ENCODE measurements at places on chromosomes 6 and 20.

DNA sequence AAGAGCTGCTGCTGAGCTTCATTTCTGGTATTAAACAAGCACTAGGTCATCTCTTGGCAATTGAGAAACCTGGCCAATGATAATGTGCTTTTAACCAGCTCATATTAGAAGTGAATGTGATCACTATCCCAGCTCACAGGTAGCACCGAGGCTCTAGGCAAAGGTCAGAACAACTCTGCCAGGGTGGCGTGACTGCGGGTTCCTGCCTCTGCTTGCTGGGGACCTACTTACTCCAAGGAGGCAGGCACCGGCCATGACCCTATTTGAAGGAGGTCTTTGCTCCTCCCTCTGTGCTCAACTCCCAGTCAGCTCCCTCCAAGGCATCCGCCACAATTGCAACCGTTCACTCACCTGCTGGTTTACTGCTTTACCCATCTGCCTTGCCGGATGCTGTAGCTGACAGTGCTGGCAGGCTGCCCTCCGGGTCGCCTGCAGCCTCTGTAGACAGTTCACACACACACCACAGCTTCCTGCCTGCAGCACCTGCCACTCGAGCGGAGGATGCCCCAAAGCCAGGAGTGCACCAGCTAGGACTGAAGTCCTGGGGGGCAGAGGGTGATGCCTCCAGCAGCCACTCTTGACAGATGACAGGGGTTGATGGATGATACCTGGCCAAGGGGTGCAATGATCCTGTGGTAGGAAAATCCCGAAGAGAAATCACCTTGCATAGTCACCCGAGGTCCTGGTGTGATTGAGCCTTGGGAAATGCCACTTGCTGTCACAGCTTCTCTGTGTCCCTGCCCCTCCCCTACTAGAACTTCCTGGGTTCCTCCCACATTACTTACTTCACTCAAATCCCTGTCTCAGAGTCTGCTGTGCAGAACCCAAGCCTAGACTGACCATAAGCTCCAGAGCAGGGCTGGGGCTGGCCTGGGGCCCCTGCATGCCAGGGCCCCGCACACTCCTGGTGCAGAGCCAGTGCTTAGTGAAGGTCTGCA lies 8.8 kb upstream of the VSX1 start:
- peak; percentile 87 for DNase-seq

- DNase-seq, result no peak
These were observed 184.5 kb upstream of the AGPAT4 start for GRCh38 chr6:161458201-161458951.

DNA sequence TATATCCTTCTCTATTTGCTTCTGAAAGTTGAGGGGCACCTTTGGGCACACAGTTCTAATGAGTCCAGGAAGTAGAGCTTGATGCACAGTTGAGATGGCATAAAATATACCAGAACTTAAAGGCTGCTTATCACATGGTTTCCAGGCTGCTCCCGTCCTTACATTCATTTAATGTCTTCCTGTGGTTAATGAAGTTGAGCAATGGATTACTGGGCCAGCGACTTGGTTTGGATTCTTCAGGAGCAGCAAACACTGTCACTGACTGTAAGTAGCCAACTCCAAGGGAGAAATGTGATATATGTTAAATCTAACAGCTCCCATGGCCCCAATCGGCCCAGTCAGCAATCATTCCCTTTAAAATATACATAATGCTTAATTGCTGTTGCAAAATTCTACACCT lies 9.0 kb upstream of the TSHZ2 start:
- no peak for DNase-seq

GRCh38 chr6:6331946-6332601 lies 11.6 kb upstream of the F13A1 start:
- no peak for DNase-seq

DNA sequence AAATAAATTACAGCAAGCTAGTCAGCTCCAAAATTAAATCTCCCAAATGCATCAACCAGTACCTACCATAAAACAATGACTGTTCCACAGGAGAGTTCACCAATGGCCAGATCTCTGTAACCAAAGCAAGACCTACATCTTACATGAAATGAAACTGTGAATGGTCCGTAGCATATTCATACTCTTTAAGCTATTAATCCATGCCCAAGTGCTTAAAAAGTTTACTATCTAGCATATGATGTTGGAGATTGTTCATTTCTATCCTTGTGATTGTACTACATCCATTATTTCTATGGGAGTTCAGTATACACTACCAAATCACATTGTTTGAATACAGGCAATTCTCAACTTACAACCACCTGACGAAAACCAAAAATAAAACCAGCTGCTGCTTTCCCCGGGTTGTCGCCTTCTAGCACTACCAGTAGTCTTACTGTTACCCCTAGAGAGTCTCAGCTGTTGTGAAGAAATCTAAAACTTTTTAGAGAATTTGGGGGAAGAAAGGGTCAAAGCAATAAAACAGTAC lies 38.0 kb downstream of the HIVEP2 start:
- DNase-seq, result peak; percentile 43

DNA sequence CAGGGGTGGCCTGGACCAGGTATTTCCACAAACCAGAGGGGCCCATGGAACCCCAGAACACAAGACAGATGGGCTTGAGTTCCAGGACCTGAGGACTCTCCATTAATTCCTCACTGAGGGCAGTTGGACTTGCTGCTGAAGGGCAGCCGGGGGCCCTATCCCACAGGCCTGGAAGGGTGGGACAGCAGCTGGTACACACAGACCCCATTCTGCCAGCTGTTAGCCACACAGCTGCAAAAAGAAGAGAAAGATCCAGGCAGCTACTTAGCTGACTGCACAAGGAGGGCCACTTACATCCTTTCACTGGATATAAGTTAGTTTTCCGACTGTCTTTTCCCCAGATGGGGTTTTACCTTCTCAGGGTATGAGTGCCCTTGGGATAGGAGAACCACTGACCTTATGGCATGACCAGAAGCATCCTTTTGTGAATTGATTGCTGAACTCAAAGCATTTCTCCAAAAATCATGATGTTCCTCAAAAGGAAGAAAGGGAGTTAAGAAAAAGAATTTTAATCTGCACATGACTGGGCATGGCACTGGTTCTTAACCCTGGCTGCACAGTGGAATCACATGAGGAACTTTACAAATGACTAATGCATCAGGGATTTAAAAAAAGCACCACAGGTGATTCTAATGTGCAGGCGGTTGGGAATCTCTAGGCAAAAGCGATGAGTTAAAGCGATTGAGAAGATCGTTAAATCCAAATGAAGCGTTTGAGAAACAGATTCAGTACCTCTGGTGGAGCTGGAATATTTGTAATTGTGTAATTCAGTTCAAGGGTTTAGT lies 199.4 kb downstream of the TFAP2A start:
- no peak for DNase-seq

DNA sequence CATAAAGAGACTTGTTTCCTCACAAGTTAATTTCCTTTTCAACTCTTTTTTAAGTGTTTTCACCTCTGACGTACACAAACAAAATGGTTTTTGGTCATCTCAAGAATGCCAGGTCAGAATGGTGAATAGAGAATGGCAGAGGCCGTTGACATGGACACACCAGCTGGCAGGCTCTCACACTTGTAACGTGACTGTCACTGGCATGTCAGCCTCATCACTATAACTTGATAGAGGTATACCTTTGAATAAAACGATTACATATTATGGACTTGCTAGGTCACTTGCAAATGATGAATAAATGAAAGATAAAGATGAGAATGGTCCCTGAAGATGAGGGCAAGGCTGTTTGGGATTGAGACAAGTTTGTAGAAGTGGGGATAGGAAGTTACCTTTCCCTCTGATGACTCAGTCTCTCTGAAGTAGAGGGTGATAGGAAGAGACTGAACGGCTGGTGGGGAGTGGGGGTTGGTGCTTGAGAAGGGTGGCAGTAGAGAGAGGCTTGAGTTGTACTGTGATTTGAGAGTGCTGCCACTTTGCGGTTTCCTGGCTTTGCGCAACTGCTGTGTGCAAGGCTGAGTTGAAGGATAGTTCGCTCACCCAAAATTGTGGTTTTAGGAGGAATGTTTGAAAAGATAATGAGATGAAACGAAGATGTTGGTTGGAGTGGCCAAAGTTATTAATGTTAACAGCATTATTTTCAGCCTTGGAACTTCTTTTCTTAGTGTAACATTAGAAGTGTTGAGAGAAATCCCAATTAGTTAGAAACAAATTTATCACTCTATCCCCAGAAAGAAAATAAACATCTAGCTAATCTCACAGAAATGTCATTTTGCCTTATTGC lies 30.3 kb downstream of the TBPL1 start:
- DNase-seq, result peak; percentile 75

- DNase-seq, result no peak
These were observed 6.8 kb upstream of the COMMD7 start for GRCh38 chr20:32749914-32750637.
